ENCODE measurements at places on chromosomes 12 and 14.

DNA sequence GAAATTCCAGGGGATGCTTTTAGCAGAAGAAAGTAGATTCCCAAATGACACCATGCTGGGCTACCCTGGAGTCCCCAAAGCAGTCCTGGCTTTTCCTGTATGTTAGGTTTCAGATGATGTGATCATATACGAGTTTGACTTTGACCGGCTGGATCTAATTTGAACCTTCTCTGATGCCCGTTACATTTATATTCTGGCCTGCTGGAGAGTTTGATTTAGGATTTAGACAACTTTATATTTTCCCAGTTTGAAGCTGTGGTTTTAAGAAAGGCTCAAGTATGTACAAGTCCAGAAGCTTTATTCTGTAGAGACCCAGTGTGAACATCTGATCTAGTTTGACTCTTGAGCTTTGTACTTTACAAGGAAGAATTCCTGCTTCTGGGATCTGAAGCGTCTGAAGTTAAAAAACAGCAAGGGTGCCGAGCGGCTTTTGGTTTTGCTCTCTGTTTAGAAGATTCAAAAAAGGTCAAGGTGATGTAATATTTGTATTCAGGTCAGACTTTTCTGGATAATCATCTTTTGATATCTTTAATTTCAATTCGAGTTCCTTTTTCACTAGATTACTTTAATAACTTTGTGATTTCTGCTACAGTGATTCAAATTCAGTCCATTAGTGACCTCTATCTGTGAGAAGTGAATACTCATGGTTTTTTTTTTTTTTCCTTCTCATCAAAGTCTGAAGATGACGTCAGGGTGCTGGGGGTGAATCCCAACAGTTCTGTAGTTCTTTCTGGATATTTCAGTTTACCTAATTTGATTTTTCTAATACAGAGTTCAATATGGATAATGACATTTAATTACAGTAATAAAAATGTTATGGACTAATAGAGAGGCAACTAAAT, 6.3 kb downstream of the FLRT2 start:
- no peak for DNase-seq

- DNase-seq = no peak
Measured at GRCh38 chr12:91657032-91657431, 474.4 kb upstream of the DCN start.

- no peak for DNase-seq
Measured at GRCh38 chr12:6871052-6871957, 1.8 kb downstream of the SPSB2 start.

DNA sequence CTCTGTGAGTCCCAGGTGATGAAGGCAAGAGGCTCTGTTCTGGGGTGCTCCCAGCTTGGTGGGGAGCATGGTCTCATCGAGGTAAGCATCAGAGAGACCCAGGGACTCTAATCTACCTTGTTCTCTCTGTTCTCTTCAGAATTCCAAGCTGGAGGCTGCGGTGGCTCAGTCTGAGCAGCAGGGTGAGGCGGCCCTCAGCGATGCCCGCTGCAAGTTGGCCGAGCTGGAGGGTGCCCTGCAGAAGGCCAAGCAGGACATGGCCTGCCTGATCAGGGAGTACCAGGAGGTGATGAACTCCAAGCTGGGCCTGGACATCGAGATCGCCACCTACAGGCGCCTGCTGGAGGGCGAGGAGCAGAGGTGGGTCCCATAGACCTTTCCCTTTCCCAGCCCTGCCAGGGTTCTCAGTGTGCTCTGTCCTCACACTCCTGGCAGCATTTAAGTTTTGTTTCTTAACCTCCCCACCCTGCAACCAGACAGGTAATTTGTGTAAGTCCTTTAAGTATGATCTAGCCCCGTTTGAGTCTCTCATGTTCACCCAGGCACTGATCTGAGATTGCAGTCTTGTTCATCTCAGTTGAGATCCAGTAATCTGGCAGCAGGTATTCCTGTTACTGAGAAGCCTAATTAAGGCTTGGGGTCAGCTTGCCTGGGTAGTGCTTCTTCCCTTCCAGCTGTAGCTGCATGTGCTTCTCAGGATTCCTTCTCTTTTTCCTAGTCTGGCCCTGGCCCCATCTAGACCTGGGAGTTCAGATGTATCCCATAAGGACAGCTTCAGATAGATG, 14.8 kb upstream of the KRT81 start:
- DNase-seq = no peak

DNA sequence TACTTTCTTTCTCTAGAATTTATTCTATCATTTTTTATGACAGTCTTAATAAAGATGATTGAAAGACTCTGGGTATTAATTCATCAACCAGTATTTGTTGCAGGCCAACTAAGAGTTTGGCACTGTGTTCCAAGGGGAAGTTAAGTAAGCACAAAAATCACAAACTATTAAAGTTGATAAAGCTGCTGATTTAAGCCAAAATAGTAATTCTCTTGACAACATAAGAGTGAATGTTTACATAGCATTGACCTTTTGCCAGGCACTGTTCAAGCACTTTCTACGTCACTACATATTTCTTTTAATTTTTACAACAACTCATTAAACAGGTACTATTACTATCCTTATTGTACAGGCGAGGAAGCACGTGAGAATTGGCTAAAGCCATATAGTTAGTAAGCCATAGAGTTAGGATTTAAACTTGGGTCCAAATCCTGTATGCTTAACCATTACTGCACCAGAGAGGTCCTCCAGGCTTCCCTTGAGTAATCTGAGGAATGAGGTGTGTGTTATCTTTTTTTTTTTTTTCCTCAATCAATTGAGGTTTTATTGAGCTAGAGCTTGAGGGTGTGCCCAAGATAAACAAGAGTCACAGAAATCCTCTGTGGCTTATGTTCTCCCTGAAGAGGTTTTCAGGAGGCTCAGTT, 1009.6 kb downstream of the DIO2 start:
- no peak for DNase-seq

DNA sequence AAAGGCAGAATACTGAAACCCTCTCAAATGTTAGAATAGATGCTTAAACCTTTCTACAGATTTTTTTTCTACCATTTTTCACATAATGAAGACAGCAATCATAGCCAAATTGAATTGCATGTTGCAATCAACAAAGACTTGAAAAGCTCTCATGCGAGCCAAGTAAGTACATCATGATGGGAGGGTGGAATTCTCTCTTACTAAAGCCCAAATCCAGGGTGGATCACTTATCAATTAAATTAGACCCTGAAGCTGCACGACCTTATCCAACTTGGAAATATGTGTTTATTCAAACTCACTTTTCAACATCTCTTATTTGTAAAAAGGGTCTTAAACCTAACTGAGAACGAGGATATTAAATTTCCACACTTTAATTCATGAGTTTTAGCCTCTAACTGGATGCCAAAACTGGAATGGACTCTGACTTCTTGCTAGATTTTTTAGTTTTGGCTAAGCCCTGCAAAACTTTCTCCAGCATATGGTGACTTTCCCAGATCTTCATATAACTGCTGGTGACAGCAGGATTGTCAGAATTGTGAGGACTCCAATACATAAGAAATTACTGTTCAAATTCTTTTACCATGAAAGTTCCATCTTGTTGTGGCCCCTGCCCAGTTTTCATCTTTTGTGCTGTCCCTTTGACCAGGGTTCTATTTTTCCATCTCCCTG, 53.6 kb downstream of the HECTD4 start:
- DNase-seq = no peak

DNA sequence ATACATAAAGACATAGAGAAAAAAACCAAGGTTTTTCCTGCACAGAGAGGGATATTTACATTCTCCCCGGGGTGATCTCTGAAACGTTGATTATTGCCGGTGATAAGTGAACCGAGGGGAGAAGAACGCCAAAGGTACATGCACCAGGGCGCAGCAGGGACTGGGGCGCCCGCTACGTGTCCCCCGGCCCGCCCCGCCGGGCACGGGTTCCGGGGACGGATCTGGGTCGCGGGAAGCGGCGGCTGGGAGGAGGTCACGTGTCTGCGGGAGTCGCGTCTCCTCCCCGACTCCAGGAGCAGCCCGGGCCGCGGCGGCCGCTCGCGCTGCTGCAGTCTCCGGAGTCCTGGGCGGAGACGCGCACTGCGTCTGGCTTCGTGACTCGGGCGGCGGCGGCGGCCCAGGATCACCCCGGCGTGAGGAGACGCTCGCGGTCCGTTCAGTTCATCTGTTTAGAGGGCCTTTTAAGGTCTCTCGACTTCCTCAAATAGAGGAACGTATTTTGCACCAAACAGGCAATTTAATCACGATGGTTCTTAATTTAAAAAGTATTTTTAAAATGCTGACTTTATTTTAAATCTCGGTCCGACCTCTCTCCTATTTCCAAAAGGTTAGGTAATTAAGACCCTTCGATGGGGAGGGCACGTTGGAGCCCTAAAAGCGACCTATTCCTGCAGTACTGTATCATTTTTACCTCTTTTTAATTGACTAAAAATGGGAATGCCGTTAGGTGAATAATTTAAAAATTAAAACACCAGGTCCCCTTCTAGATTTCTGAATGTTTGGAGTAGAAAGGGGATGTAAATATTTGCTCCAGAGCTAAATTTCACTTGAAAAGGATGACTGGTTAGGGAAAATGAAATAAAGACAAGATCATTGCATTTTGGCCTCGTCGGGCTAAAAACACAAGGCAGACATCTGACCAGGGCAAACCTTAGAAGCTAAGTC, 1.8 kb upstream of the BHLHE41 start:
- no peak for DNase-seq

DNA sequence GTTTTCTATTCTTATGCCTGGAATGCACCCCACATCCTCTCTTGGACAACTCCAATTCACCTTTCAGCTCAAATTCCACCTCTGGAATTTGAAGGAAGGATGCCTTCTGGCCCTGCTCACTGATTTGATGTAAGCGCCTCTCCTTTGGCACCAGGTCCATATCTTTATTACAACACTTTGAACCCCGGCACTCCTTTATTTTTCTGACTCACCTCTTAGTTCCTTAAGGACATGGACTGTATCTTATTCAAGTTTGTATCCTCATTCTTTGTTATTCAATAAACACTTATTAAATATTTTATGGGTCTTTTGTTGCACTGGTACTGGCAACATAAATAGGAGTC, 3.1 kb downstream of the GALC start:
- no peak for DNase-seq

DNA sequence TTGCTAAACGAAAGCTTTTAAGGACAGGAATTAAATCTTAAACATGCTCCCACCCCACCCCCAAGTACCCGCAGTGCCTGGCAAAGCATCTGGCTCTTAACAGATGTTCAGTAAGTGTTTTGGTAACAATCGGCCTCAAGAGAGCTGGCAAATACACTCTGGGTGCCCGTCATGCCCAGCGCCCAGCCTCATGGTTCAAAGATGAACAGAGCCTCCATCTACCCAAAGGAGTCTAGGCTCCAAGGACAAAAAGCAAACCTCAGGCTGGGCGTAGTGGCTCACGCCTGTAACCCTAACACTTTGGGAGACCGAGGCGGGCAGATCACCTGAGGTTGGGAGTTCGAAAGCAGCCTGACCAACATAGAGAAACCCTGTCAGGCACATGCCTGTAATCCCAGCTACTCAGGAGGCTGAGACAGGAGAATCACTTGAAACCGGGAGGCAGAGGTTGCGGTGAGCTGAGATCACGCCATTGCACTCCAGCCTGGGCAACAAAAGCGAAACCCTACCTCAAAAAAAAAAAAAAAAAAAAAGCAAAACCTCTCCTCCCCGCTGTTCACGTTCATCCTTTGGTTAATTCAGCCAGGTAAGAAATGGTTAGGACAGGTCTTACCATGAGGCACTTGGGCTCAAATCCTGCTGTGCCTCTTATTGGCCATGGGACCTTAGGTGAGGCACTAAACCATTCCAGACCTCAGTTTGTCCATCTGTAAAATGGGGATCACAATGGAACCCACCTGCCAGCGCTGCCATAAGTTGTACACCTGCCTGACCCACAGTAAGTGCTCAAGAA, 151.3 kb downstream of the BCL11B start:
- no peak for DNase-seq

- DNase-seq = peak; percentile 37
Measured at GRCh38 chr12:51441583-51441982, 17.0 kb downstream of the SLC4A8 start.

DNA sequence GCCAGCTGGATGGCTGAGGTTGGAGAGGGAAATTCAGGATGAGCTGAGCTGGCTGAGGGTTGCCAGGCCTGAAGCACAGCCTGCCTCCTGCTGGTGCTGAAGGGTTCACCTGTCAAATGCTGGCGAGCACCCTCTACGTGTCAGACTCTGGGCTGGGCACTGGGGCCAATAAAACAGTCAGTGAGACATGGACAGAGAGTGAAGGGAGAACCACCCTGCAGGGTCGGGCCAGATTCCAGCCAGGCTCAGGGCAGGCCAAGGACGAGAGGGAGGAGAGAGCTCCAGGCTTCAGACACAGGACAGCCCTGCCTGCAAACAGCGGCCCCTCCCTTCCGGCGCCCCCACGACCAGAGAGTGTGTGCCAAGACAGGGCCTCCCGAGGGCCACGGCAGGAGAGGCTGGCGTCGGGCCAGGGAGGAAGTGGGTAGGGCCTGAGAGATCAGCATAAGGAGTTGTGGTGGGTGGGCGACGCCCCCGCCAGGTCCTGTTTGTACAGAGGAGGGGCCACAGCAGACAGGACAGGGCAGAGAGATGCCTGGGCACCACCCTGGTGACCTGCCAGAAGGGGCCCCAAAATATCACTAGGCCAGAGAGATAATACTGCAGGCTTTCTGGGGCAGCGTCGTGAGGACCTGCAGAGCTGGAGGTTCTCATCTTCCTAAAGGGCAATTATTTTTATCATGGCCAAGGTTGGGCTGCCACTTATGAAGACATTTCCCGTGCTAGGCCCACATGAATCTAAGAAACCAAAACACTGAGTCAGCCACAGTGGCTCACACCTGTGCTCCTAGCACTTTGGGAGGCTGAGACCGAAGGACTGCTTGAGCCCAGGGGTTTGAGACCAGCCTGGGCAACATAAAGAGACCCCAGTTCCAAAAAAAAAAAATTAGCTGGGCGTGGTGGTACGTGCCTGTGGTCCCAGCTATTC, 73.1 kb upstream of the GPR68 start:
- DNase-seq = no peak

GRCh38 chr14:103819503-103820307, 27.7 kb downstream of the PPP1R13B start:
- no peak for DNase-seq

DNA sequence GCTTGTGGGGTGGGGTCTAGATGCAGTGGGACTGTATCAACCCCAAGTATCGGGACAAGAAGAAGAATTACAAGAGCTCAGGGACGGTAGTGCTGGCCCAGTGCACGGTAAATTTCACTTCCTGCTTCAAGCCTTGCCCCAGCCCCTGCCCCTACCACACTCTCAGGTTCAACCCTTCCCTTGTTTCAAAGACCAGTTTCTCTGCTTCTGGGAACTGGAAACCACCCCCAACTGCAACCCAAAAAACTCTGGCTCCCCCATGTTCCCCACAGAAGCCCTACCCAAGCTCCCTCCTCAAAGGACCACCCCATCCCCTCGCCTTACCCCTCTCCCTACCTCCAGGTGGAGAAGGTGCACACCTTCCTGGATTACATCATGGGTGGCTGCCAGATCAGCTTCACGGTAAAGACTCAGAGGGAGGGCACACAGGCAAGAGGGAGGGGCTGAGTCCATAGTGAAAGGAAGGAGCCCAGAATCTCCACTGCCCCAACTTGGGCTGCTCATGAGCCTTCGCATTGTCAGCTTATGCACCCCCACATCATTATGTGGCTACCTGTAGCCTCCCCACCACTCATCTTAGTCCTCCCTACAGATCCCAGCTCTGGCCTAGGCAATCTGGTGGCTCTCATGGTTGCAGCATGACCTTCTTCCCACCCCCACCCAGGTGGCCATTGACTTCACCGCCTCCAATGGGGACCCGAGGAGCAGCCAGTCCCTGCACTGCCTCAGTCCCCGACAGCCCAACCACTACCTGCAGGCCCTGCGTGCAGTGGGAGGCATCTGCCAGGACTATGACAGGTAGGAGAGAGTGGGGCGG, 4.3 kb downstream of the CPNE6 start:
- DNase-seq = no peak

Measured in AG09309 (cell line).